ENCODE measurements at places on chromosomes 7 and 10. TPM values are rescaled to one million over a fixed set of nuclear protein-coding genes. Genes with fewer than 3 reads are reported as not detected.

TMEM225B gene
- total RNA-seq: 0.53 TPM

CYP2E1 gene
- under 0.01 TPM for total RNA-seq

AKR1C2 gene
- 222 TPM for total RNA-seq

GIMAP7 gene
- not detected for total RNA-seq

TMEM26 gene
- under 0.01 TPM for total RNA-seq

PLXDC2 gene
- 1.3 TPM for total RNA-seq

DNA sequence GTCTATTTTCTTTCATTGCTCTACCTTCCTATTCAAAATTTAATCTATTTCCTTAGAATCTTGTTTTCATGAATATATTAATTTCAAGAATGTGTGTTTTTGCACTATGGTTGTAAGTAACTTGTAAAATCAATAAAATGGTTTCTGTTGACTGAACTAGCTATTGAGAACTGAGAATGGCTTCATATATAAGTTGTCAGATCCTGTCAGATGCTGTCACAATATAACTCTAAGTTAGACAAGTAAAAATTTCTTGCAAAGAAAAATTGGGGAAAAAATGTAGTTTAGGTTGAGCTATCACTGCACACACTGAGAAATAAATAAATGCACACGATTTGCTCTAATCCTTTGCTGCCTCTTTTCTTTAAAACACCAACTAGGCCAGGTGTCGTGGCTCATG is 89.8 kb downstream of the RAB11FIP2 start:
- DNase-seq: no peak

GRCh38 chr10:61887772-61888171 is 13.7 kb upstream of the ARID5B start:
- no peak for DNase-seq

DNA sequence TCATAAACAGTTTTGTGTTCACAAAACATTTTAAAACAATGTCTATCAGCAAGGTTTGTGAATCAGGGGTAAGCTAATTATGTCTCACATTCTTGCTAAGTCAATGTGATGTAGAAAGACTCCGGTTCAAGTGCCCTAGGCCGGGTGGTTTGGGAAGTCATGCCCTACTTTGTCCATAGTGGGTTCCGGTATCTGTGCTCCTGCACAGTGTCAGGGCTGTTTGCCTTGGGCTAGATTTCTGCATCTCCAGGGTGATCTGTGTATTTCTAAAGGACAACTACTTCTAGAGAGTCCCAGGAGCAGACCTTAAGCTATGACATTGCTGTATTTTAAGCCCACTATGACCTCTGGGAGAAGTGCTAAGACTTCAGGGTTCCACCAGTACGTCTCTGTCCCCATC is 504.1 kb downstream of the PLXNA4 start:
- DNase-seq: no peak

GRCh38 chr7:103009466-103010185 is 65.0 kb downstream of the FBXL13 start:
- DNase-seq: peak; percentile 23

GRCh38 chr10:13559124-13559700 is 27.6 kb upstream of the PRPF18 start:
- DNase-seq: peak; percentile 5

- DNase-seq: no peak
Measured at GRCh38 chr10:53744176-53744575, 971.6 kb upstream of the MBL2 start.

DNA sequence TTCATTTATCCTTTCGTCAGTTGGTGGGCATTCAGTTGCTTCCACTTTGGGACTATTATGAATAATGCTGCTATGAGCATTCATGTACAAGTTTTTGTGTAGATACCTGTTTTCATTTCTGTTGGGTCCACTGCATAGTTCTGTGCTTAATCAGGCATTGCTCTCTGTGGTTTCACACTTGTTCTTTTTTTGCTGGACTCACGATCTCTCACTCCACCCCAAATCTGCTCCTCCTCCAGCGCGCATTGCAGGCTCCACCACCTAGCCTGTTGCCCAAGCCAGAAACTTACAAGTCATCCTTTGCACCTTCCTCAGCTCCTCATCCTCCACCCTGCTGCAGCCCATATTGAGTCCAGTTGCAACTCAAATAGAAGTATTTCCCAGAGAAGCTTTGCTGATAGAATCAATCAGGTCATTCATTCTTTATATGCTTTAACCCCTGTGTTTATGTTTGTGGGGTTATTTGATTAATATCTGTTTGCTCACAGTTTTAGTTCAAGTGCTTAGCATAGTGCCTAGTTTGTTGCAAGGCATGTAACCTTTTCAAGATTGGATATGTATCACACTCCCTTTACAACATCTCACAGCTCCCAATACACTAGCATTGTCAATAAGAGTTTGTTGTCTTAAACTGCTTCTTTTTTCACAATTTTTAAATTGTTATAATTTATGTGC is 16.6 kb upstream of the AFAP1L2 start:
- peak; percentile 65 for DNase-seq

- DNase-seq: peak; percentile 36
Measured at GRCh38 chr7:150898475-150899011, 46.2 kb downstream of the AOC1 start.

DNA sequence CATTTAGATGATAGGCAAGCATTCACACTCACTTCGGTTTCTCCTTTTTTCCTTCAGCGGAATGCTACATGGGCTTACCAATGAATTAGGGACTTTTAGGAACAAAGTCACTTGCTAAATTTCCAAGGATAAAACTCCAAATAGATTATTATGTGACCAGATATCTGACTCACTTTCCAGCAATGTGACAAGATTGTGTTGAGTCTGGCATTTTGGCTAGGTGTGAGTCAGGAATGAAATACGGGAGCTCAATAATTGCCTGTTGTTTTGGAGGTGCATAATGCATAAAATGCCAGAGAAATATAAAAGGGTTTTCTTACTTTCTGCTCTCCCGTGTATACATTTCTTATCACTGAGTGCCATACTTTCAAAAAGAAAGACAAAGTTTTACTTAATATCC is 721.1 kb downstream of the KCNMA1 start:
- peak; percentile 14 for DNase-seq

- no peak for DNase-seq
Measured at GRCh38 chr7:74069790-74070618, 13.6 kb upstream of the LIMK1 start.

- DNase-seq: peak; percentile 30
Measured at GRCh38 chr7:149624006-149624405, 126.4 kb upstream of the ZNF746 start.

DNA sequence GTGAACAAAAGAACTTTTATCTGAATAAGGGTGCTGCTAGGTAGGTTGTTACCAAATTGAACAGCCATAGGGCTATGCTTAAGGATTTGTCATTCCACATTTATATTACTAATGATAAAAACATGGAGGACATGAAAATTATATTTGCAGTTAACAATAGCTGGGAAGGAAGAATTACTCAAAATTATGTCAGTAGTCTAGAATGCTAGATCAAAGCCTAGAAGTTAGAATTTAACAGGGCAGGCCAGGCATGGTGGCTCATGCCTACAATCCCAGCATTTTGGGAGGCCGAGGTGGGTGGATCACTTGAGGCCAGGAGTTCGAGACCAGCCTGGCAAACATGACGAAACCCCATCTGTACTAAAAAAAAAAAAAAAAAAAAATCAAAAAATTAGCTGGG is 9.4 kb downstream of the STK17A start:
- peak; percentile 38 for DNase-seq

- DNase-seq: no peak
Measured at GRCh38 chr7:156543699-156544598, 96.6 kb upstream of the RNF32 start.

- DNase-seq: peak; percentile 46
Measured at GRCh38 chr7:37832194-37832593, 16.2 kb upstream of the NME8 start.

GRCh38 chr10:91380873-91381256 is 29.3 kb upstream of the HECTD2 start:
- DNase-seq: no peak

DNA sequence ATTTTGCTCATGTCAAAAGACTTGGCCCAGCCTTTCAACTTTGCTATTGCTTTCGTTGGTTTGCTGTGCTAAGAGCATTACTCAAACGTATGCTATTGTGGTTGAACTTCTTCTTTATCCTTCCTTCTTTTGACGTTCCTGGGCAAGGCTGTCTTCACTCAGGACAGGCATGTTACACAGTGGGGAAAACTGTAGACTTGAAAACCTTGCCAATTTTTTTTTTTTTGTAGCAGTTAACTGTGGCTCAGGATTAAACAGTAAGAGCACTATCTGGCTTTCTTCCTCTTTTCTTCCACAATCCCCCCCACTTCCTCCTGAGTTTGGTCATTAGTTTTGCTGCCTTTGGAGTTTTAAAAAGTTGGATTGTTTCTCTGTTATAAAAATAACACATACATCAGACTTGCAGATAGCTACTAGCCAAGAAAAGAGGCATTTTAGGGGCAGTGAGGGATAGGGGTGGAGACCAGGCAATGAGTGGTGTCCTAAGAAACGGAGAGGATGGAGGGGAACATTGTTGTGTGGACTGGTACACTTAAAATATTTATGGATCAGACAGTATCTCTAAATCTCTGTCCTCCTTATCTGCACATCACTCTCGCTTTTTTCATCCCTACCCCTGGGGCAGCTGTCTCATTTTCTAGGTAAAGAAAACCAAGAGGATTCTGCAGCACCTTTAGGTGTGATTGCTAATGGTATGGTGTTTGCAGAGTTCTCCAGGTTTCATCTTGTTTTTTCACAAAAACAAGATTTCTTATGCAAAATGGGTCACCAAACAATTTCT is 181.7 kb downstream of the LRMDA start:
- no peak for DNase-seq

GRCh38 chr7:73936967-73937366 is 76.0 kb downstream of the TMEM270 start:
- no peak for DNase-seq

- no peak for DNase-seq
Measured at GRCh38 chr10:122113945-122114747, 125.2 kb downstream of the TACC2 start.

DNA sequence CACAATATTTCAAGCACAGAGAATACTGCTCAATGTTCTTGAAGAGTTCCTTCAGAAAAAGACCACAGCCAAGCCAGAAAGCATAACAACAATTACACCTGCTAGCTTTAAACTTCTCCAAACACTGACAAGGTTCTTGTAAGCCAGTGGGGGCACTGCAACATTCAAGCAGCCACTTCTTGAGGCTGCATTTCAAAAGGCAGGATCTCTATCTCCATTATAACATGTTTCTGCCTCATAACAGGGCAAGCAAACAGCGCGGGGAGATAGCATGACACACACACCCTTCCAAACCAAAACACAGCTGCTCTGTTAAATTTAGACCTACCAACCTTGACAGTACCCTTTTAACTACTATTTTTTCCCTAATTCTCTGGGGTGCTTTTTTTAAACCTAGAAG is 30.8 kb downstream of the CHCHD3 start:
- DNase-seq: no peak

- no peak for DNase-seq
Measured at GRCh38 chr7:158028971-158029370, 558.7 kb downstream of the PTPRN2 start.

GRCh38 chr7:105353752-105354328 is 34.9 kb downstream of the SRPK2 start:
- no peak for DNase-seq

- DNase-seq: no peak
Measured at GRCh38 chr7:123569352-123570010, 11.9 kb upstream of the NDUFA5 start.

- DNase-seq: no peak
Measured at GRCh38 chr10:109892931-109893330, 30.4 kb downstream of the XPNPEP1 start.

GRCh38 chr10:87918254-87918859 is 54.9 kb downstream of the PTEN start:
- no peak for DNase-seq

GRCh38 chr10:120156614-120157274 is 264.2 kb downstream of the SEC23IP start:
- no peak for DNase-seq

DNA sequence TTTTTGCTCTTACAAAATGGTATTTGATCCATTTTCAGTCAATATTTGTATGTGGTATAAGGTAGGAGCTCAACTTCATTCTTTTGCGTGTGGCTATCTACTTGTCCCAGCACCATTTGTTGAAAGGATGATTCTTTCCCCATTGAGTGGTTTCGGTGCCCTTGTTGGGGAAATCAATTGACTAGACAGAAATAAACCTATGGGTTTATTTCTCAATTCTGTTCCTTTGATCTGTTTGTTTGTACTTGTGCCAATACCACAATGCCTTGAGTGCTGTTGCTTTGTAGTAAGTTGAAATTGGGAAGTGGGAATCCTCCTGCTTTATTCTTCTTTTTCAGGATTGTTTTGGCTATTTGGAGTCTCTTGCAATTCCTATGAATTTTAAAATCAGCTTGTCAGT is 41.0 kb downstream of the SNX10 start:
- DNase-seq: no peak

DNA sequence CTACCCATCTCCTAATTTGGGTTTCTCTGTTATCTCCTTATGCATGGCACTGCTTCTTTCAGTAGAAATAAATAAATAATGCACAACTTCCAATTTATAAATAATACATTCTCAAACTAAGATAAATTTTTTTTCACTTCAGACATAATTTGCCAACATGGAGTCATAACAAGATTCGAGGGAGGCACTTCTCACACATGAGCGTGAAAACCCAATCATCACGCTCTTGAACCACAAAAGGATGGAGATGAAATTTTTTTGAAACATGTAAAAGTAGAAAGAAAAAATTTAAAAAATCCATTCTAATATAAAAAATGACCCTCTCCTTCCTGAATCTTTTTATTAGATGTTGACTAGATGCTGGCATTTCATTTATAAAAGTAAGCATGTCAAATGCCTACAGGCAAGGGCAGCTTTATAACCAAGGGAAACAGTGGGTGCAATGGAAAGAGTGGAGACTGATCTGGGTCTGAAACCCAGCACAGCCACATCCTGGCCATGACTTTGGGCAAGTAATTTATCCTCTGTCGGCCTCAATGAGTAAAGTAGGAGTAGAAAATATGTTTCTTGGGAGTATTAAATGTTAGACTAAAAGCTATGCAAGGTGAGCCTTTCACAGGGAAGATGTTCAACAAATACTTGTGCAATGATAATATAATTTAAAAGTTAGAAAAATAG is 185.0 kb downstream of the STK31 start:
- no peak for DNase-seq

DNA sequence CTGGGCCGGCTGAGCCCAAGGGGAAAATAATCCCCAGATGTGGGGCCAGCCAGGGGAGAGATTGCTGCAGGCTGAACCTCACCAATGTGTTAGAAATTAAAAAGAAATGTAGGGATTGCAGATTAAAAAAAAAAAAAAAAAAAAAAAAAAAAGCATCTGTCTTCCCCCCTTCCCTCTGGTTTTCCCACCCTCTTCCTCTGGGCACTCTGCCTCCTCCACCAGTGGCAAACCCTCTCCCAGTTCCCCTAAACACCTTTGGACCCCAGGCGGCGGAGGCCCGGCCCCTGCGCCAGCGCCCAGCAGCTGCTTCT is 7.1 kb downstream of the MNX1 start:
- DNase-seq: no peak

Data from bronchial epithelial cell (primary cell).